ENCODE measurements at places on chromosomes 16 and 17. TPM values are rescaled to one million over a fixed set of nuclear protein-coding genes. Genes with fewer than 3 reads are reported as not detected.
A peak's percentile ranks its signal among the peaks of the same experiment; 100 is the strongest.

DNA sequence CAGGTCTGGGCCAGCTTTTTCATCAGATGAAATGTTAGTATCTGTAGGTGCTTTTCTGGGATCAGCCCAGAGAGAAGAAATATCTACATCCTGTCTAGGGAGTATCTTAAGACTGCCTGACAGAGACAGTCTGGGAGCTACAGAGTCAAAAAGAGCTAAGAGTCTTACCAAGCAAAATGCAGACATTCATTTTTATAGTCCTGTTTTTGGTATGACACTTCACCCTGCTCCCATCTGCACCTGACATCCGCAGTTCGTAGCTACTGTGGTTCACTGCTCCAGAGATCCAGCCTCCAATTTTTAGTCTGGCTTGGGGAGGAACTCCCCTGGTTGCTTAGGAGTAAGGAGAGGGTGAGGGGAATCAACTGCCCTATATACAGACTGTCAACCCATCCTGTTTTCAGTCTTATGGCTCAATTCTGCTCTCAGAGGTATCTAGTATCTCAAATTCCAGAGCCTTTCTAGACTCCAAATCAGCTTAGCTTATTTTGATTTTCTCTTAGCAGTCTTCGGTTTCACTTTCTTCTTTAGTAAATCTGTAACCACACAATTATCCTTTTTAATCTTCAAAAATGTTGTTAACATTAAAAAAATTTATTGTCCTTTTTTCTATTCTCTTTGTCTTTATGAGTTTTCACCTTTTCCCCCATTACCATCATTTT is 97.8 kb downstream of the TMEM100 start:
- H3K36me3 ChIP-seq: no peaks in the 10 kb centered on the region
- DNase-seq: no peak
- H3K4me1 ChIP-seq: no peaks in the 10 kb centered on the region
- H3K4me3 ChIP-seq: no peak overlapping the region

DNA sequence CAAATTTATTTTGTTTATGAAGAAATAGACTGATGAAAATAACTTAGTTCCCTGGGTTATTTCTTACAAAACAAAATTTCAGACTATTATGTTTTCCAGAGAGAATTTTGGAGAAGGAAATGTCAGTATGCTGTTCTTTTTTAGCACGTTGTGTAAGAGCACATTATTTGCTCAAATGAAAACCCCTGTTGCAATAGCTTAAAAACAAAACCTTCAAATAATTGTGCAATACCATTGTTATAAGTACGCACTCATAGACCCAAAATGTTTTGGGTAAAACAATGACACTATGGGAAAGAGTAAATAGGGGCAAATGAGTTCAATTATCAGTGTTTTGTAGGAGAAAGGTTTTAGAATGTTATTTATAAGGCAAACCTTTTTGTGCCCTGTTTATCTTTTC is 18.2 kb downstream of the VMP1 start:
- H3K27me3 ChIP-seq: no peaks in the 10 kb centered on the region
- peaks cover 48% of the 10 kb centered on the region for H3K4me1 ChIP-seq
- DNase-seq: no peak
- peak overlapping the region; percentile 77 for H3K27ac ChIP-seq

The CIITA gene
- total RNA-seq: 21.6 TPM

- no peaks in the 10 kb centered on the region for H3K4me1 ChIP-seq
- H3K4me3 ChIP-seq: no peak overlapping the region
- H3K36me3 ChIP-seq: peaks cover 46% of the 10 kb centered on the region
- H3K27ac ChIP-seq: no peak overlapping the region
- DNase-seq: no peak
- H3K27me3 ChIP-seq: no peaks in the 10 kb centered on the region
Observed at GRCh38 chr17:67132366-67132765, 88.0 kb downstream of the CACNG1 start.

GRCh38 chr16:87311387-87311786 is 5.8 kb downstream of the C16orf95 start:
- DNase-seq: no peak
- H3K36me3 ChIP-seq: no peaks in the 10 kb centered on the region
- no peak overlapping the region for H3K4me3 ChIP-seq
- H3K4me1 ChIP-seq: no peaks in the 10 kb centered on the region

DNA sequence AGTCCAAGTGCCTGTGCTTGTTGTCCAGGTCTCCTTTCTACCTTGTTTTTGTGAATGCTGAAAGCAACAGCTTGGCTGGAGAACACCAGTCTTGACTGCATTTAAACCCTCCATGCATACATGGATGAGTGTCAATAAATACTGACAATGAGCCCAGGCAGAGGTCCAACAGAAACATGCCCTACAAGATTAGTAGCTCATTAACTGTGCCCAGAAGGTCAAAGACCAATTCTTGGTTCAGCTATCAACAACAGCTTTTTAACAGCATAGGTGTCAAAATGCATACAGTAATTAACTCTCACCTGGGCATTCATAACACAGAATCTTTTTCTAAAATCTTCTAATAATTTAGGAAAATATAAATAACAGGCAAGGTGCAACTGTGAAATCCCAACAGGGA is 63.2 kb downstream of the N4BP1 start:
- no peaks in the 10 kb centered on the region for H3K4me1 ChIP-seq
- no peak overlapping the region for H3K27ac ChIP-seq
- DNase-seq: no peak
- peaks cover 69% of the 10 kb centered on the region for H3K36me3 ChIP-seq
- no peaks in the 10 kb centered on the region for H3K27me3 ChIP-seq
- H3K4me3 ChIP-seq: no peak overlapping the region

DNA sequence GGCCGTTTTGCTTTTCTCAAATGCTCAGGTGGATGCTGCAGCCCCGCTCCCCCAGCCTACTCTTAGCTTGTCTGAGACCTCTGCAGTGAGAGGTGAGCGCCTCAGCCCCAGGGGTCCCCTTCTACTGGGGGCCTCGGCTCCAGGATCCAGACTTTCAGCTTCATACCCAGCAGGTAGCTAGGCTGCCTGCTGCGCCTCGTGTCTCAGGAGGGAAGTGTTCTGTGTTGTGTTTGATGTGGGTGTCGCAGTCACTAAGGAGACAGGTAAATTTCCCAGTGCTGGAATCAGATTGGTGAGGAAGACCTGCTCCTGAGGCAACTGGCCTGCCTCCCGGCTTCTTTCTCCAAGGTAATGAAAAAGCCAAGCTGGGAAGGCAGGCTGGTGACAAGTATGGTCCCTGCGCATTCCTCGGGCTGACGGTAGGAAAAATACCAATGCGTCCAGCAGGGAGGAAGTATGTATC is 604.0 kb upstream of the SALL1 start:
- no peak overlapping the region for H3K27ac ChIP-seq
- no peaks in the 10 kb centered on the region for H3K36me3 ChIP-seq
- no peak for DNase-seq
- H3K4me3 ChIP-seq: no peak overlapping the region
- H3K4me1 ChIP-seq: no peaks in the 10 kb centered on the region

DNA sequence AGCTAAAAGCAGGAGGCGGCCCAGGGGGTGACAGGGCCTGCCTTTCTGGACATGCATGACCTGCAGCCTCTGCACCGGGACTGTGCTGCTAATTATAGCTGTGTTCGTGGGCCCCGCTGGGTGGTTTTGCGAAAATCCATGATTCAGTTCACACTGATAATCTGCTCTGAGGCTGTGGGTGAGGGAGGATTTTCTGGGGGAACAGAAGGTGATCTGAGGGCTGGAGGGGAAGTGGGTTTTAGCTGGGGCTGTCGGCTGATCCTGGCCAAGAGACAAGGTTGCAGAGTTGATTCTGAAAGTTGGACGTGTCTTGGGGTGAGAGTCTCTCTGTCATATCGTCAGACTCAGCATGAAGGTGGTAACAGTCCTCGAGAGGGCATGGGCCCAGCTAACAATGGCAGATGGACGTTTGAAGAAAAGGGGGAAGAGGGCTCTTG is 187.5 kb upstream of the ZNF469 start:
- H3K27me3 ChIP-seq: no peaks in the 10 kb centered on the region
- no peaks in the 10 kb centered on the region for H3K4me1 ChIP-seq
- no peak for DNase-seq

DNA sequence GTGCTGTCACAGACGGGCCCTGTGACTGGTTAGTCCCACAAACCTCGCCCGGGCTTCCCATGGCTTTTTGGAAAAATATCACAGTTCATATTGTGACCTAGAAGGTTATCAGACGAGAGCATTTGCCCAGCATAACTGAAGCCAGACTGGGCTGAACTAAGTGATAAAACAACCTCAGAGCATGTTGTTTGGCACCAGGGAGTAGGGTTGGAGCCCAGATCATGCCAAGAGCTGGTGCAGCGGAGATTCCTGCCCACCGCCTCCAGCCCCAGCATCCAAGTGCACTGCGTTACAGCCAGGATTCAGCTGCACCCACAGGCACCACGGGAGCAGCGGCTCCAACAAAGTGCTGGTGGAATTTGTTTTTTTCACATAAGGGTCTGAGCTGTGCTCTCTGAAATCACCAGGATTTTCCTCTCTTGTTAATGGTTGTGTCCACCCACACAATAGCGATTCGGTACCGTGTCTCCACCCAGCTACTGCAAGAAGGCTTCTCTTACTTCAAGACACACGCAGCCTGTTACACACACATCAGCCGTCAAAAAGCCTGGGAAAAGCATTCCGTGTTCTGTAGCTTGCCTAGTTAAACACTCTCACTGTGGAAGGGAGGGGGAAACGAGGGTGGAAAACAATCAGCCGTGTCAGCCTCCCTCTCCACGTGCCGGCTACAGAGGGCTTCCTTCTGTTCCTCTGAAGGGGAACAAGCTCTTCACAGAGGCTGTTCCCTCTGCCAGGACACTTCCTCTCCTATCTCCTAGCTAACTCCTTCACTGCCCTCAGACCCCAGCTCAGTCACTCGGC is 273.8 kb downstream of the C16orf95 start:
- H3K27ac ChIP-seq: no peak overlapping the region
- DNase-seq: no peak
- H3K4me1 ChIP-seq: no peaks in the 10 kb centered on the region
- H3K4me3 ChIP-seq: no peak overlapping the region
- no peaks in the 10 kb centered on the region for H3K27me3 ChIP-seq
- H3K36me3 ChIP-seq: no peaks in the 10 kb centered on the region

The KRTAP2-1 gene
- not detected for total RNA-seq

GRCh38 chr17:74713171-74713755 is 540 bp upstream of the CD300LF start:
- H3K27me3 ChIP-seq: no peaks in the 10 kb centered on the region
- DNase-seq: no peak
- H3K27ac ChIP-seq: no peak overlapping the region
- no peaks in the 10 kb centered on the region for H3K36me3 ChIP-seq
- no peak overlapping the region for H3K4me3 ChIP-seq

- no peaks in the 10 kb centered on the region for H3K4me1 ChIP-seq
- H3K27me3 ChIP-seq: no peaks in the 10 kb centered on the region
- no peak for DNase-seq
- H3K27ac ChIP-seq: peak overlapping the region; percentile 99
- H3K36me3 ChIP-seq: no peaks in the 10 kb centered on the region
Observed at GRCh38 chr17:60599220-60599619, 773 bp upstream of the PPM1D start.

- DNase-seq: no peak
- H3K36me3 ChIP-seq: peaks cover 11% of the 10 kb centered on the region
- H3K4me1 ChIP-seq: no peaks in the 10 kb centered on the region
- H3K4me3 ChIP-seq: no peak overlapping the region
- H3K27ac ChIP-seq: peak overlapping the region; percentile 26
Observed at GRCh38 chr16:31880322-31880979, 6.8 kb downstream of the ZNF267 start.

DNA sequence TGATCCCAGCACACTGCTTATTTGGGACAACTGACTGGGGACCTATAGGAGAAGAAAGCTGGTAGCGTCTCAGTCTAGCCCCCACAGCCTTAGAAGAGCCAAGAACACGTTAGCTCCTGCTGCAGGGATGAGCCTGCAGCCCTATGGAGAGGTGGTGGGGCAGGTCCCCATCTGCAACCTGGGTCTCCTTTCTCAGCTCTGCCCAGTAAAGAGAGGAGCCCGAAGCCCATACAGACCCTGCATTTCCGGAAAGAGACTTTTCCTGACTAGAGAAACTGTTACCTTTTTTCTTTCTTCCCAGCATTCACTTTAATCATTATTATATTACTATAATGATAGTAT is 788 bp downstream of the METTL22 start:
- H3K27me3 ChIP-seq: no peaks in the 10 kb centered on the region
- H3K36me3 ChIP-seq: no peaks in the 10 kb centered on the region
- peak overlapping the region; percentile 93 for H3K4me3 ChIP-seq
- H3K27ac ChIP-seq: peak overlapping the region; percentile 89

DNA sequence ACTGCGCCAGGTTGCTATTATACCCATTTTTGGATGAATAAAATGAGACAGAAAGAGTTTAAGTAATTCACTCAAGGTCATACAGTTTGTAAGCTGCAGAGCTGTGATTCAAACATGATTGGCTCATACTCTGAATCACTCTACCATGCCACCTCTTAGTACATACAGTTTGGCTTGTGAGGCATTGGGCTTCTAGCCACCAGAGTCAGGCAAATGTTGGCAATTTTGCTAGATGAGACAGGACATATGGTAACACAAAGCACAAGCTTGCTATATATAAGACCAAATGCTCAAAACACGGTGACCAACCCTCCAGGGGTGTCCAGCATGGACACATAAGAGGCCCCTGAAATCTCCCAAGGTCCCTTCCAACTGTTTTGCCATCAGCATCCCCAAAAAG is 236.0 kb upstream of the IRX5 start:
- no peak for DNase-seq
- no peak overlapping the region for H3K27ac ChIP-seq
- no peaks in the 10 kb centered on the region for H3K4me1 ChIP-seq
- H3K27me3 ChIP-seq: no peaks in the 10 kb centered on the region
- H3K4me3 ChIP-seq: no peak overlapping the region

DNA sequence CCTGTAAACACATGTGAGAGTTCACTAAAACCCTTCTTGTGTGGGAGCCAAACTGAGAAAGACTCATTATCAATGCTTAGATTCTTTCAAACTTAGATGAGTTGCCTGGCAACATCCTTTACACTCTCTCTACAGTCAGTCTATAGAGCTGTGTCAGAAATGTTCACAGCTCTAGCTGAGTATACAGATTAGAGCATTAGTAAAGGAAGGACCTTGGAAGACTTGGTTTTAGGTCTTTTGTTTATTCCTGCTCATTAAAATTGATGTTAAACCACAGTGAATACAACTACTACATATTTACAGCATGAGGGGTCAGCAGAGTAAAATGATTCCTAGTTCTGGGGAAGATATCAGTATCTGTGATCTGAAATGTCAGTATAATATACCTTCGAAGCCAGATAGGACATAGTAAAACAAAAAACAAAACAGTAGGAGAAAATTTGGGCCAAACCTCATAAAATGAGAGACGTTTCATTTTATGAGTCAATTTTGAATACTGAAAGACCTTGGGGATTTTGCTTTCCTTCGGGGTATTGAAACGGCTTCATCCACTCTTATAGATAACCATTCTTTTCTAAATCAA is 186.0 kb downstream of the TANC2 start:
- H3K36me3 ChIP-seq: no peaks in the 10 kb centered on the region
- H3K27ac ChIP-seq: peak overlapping the region; percentile 56
- no peak for DNase-seq
- H3K4me3 ChIP-seq: no peak overlapping the region
- H3K27me3 ChIP-seq: no peaks in the 10 kb centered on the region

DNA sequence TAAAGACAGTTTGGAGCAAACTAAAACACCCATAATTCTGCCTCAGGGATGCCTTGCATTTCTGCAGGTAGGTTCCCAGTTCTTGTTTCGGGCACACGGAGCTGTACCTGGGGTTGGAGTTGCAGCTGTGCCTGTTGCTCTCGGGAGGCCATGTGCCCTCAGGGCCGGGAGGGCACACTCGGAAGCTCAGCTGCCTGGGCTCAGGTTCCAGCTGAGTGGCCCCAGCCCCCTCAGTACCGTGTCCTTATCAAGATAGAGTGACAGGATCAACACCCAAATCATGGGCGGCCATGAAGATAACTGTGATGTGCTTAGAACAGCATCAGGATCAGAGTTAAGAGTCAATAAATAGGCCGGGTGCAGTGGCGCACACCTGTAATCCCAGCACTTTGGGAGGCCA is 107.9 kb downstream of the SNX29 start:
- no peak overlapping the region for H3K4me3 ChIP-seq
- no peaks in the 10 kb centered on the region for H3K4me1 ChIP-seq
- no peaks in the 10 kb centered on the region for H3K27me3 ChIP-seq
